ENCODE measurements at places on chromosomes 3 and 15.

- DNase-seq: no peak
These were observed 49.5 kb downstream of the CEP70 start for GRCh38 chr3:138544546-138544945.

DNA sequence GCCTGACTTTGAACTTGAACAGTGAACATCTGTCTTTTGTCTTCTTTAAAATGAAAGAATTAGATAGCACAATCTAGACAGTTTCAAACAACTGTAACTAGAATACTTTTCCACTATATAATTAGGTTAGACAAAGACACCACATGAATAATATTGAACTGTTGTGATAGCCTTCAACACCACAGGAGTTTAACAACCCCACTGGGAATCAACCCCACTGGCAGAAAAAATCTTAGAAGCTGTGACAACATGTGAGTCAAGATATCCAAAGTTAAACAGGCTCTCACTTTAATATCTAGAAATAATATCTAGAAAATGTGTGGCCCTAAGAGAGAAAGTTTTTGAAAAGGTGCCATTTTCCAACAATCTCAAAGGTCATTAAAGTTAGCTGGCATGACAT is 64.4 kb upstream of the PRICKLE2 start:
- DNase-seq: no peak

GRCh38 chr3:43344520-43344919 is 58.2 kb downstream of the SNRK start:
- no peak for DNase-seq

DNA sequence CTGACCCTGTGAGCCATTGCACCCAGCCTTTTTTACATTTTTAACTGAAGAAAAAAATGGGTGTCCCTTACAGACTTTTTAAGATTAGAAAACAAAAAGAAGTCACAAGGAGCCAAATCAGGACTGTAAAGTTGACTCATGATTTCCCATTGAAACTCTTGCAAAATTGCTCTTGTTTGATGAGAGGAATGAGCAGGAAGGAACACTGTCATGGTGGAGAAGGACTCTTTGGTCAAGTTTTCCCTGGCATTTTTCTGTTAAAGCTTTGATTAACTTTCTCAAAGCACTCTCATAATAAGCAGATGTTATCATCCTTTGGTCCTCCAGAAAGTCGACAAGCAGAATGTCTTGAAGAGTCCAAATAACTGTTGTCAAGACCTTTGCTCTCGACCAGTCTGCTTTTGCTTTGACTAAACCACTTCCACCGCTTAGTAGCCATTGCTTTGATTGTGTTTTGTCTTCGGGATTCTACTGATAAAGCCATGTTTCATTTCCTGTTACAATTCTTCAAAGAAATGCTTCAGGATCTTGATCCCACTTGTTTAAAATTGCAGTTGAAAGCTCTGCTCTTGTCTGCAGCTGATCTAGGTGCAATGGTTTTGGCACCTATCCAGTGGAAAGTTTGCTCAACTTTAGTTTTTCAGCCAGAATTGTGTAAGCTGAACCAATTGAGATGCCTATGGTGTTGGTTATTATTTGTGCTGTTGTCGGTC is 369.4 kb downstream of the MAGI1 start:
- no peak for DNase-seq

GRCh38 chr3:15206662-15207576 is 873 bp downstream of the CAPN7 start:
- no peak for DNase-seq
